Ammon's horn (tissue), 1 donor: ENCODE measurements at places on chromosomes 7 and 10.

DNA sequence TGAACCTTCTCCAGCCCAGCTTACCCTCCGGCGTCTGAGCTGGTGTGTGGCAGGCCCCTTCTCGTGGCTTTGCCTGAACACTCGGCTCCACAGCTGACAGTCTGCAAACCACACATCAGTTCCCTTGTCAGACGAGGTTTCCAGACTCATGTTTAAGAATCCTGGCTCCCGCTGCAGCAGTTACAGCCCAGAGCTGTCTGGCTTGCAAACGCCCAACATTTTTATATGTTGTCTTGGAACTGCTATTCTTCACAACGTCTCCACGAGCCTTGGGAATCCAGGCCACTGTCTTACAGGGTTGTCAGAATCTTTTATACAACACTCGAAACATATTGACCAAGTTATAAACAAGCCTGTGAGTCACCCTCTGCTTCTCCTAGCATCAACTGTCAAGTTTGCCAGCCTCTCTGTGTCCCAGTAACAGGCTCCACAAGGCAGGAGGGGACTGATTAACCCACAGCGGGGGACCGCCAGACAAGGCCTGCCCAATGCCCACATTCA is 68.1 kb downstream of the TNS3 start:
- peak; percentile 47 for DNase-seq

GRCh38 chr10:101485681-101486554 is 102.1 kb downstream of the POLL start:
- peak; percentile 75 for DNase-seq

DNA sequence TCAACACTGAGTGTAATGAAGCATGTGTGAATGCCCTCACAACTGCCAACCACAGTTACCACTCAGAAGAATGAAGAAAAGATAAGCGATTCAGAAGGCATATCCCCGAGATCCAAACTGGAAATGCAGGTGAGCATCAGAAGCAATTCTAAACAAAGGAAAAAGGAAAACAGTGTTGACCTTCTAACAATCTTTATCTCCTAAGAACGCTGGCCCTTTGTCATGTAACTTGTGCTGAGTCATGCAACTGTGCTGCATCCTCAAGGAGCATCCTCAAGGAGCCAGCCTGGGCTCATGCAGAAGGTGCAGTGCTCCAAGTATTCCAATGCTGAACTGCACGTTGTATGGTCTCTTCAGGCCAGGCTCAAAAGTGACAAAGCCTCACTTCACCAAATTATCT is 30.6 kb downstream of the SEC61G start:
- no peak for DNase-seq

DNA sequence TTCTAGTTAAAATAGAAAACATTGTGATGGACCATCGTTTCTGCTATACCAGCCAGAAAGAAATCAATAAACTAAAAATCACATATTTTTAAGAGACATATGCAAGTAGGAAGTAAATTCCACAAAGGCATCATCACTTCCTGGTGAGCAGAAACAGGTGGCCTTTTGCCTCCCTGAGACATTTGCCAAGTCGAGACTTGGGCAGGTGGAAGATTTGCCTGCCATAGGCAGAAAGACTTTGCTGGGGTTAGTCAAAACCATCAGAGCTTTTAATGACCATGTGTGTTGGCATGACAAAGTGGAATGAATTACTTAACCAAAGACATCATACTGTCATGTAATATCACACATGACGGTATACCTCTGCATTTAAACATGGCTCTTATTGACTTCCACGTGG is 66.0 kb upstream of the FGL2 start:
- DNase-seq, result no peak

GRCh38 chr7:2012044-2012900 is 220.5 kb downstream of the MAD1L1 start:
- no peak for DNase-seq

- no peak for DNase-seq
These were observed 300.9 kb upstream of the NPSR1 start for GRCh38 chr7:34357068-34357467.

DNA sequence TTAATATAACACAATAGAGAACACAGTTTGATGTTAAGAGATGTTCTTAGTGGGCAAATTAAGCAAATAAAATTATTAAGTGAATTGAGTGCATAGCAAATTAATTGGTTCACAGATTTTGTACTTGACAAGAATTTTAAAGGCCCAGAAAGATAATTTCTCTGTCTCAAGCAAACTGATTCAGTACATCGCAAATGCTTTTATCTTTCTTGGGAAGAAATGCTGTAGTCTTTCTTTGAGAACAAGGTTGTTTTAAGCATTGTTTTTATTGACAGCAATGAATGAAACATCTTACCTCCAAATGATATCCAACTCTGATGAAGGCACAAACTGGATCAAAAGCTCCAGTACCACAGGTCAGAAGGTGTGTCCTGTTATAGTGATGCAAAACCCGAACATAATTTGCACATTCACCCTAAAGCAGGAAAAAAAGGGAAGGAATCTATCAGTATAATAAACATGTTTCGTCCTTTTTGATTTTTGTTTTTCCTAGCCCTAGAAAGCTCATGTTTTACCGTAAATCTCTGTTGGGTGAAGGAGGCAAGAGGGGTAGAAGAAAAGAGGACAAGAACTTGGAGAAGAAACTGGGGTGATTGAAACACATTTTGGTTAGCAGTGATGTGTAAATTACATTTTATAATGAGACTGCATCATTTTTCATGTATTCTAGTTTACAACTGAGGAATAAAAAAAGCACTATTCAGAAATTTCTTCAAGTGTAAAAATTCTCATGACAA is 182.6 kb downstream of the SEMA3E start:
- DNase-seq, result no peak

DNA sequence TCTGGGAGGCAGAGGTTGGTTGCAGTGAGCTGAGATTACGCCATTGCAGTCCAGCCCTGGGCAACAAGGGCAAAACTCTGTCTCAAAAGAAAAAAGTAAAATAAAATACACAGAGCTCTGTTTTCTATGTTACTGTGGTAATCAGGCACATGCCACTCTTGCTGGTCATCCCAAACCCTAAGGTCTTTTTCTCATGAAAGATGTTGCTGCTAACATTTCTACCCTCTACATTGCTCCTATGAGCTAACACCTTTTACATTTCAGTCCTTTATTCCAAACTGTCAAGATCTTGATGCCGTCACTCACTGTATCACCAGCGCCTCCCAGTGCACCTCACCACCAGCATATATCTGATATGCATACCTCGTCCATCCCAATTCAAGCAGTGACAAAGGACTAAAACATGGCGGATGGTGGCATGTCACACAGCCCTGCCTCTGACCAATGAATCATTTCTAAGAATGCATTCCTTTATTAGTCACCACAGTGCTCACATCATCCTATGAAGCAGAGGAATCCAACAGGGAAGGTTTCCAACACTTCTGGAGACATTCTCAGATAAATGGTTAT is 4.3 kb downstream of the DAGLB start:
- no peak for DNase-seq

DNA sequence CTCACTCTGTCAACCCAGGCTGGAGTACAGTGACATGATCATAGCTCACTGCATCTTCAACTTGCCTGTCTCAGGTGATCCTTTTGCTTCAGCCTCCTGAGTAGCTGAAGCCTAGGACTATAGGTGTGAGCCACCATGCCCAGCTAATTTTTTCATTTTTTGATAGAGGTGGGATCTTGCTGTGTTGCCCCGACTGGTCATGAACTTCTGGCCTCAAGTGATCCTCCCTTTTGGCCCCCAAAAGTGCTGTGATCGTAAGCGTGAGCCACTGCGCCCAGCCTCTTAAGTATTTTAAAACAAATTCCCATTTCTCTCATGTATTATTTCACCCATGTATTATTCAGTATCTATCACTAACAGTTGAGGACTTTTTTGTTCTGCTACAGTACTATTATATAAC is 43.5 kb downstream of the KMT2E start:
- no peak for DNase-seq

DNA sequence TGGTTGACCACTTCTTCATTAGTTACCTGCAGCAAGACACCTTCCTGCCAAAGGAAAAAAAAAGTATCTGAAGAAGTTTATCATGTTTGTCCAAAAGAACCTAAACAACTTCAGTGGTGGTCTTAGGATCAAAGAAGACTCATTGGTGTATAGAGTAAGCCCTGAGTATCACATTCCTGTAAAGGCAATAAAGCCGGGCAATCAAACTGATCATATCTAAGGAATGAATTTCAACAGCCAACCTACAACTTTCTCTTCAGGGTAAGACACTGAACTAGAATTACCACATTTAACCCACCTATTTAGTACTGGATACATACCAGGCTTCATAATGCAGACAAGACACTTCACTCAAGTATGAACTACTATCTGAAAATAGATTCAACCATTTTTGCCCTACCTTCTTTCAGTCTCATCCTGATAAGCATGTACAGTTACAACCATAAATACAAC is 10.1 kb downstream of the HNRNPA2B1 start:
- DNase-seq, result no peak

DNA sequence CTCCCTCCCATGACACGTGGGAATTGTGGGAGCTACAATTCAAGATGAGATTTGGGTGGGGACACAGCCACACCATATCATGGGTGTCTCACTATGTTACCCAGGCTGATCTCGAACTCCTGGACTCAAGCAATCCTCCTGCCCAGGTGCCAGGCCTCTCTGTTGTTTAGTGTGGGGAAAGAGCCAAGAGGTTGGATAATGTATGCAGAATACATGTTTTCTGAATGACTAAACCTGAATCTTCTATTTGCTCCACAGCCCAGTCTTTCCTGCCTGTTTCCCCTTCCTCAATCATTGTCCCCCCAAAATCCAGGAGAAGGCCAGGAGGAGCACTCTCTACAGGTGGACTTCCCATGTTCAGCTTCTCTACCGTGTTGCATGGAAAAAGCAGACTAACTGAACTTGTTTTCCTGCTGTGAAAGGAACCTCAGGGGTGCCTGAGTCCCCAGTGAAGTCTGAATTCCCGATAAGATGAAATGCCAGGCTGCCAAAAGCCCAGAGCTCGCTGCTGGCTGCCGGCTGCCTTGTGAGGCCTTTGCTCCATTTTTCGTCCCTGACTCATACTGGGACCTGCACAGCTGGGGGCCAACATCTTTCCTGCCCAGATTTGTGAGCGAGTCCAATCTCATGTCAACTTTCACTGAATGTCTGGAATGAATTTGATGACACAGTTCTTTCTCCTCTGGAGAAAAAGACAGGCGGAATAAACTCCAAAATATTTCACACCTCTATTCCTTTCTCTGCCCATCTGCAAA is 588.0 kb downstream of the CALN1 start:
- DNase-seq, result no peak

GRCh38 chr7:123665157-123665556 is 9.5 kb downstream of the LMOD2 start:
- DNase-seq, result no peak

GRCh38 chr7:138871065-138871813 is 73.2 kb upstream of the ATP6V0A4 start:
- no peak for DNase-seq

- no peak for DNase-seq
These were observed 125.3 kb downstream of the HTR7 start for GRCh38 chr10:90732581-90732980.

- no peak for DNase-seq
These were observed 107.6 kb downstream of the DNAJC1 start for GRCh38 chr10:21895932-21896331.

DNA sequence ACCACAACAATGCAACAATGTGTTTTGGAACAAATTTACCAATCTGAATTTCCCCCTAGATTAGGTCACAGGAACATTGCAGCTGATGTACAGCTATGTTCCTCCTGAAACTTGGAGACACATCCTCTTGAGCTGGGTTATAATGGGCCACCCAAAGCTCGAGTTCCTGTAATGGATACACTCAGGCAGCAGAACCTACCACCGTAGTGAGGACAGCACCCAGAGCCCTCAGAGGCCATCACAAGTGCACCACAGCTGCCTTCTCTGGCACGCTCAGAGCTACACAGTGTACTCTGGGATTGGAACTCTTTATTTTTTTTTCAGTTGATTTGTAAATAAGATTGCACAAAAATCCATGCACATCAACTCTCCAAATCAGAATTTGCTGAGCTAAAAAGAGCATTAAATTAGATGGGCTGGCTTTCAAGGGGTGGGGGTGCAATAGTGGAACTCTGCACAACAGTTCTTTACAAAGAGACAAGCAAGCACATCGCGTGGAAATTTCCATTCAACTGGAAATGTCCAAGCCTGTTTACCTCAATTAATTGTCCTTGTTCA is 56.7 kb downstream of the EGFR start:
- peak; percentile 60 for DNase-seq

- no peak for DNase-seq
These were observed 12.5 kb upstream of the TSPAN15 start for GRCh38 chr10:69438536-69439349.

- no peak for DNase-seq
These were observed 20.0 kb upstream of the CREB3L2 start for GRCh38 chr7:138021889-138022288.

- DNase-seq, result no peak
These were observed 55.8 kb downstream of the RASGEF1A start for GRCh38 chr10:43211030-43211429.

DNA sequence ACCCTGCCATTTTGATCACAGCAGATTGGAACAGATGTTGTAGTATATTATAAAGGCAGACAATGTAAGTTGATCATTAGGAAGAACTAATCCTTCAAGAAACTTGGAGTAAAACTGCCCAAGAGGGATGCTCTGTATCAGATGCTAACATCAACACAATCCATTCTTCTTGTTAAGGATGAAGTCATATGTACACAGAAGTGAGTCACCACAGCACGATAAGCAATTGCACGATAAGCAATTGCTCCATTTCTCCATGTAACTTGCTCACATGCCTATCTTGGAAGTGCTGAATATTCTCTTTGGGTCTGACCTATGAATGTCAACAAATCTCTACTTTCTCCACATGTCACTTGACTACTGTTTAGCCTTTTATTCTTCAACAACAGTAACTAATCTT is 41.5 kb upstream of the DMTF1 start:
- no peak for DNase-seq
